AML-193 (cell line): ENCODE measurements at places on chromosomes 1 and 21.
A peak's percentile ranks its signal among the peaks of the same experiment; 100 is the strongest.

GRCh38 chr1:64173336-64173940 is 30.0 kb upstream of the UBE2U start:
- DNase-seq: no peak

DNA sequence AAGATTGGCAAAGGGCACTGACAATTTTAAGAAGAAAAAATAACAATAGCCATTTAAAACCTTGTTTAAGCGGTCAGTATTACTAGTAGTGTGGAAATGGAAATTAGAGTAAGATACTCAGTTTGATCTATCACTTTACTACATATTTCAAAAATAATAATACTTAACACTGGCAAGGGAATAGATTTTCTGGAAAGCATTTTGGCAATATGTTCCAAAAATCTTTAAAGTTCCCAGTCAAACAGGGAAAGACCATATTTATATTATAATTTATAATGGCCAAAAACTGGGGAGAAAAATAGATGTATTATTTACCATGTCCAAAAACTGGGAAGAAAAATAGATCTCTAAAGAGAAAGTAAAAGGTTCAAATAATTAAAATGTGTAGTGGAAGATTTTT is 28.6 kb upstream of the C1orf21 start:
- no peak for DNase-seq

- no peak for DNase-seq
Observed at GRCh38 chr21:37074197-37074510, 1.1 kb downstream of the TTC3 start.

- DNase-seq: no peak
Observed at GRCh38 chr1:161481624-161482392, 23.4 kb upstream of the FCGR2A start.

GRCh38 chr1:218742467-218743262 is 397.5 kb downstream of the TGFB2 start:
- DNase-seq: no peak

GRCh38 chr1:94334764-94335163 is 83.4 kb upstream of the ABCD3 start:
- DNase-seq: no peak

- no peak for DNase-seq
Observed at GRCh38 chr1:230684146-230684545, 29.8 kb downstream of the AGT start.

DNA sequence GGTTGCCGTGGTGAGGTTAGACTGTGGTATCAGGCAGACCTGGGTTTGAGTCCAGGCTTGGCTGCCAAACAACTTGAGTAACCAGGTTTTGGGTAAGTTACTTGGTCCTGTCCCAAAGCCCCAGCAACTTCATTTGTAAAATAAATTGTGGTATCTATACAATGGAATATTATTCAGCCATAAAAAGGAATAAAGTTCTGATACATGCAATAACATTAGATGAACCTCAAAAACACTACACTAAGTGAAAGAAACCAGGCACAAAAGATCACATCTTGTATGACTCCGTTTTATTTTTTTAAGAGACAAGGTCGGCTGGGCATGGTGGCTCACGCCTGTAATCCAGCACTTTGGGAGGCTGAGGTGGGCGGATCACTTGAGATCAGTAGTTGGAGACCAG is 16.4 kb upstream of the MIXL1 start:
- DNase-seq: no peak

GRCh38 chr1:215104283-215104682 is 21.7 kb downstream of the KCNK2 start:
- DNase-seq: no peak

DNA sequence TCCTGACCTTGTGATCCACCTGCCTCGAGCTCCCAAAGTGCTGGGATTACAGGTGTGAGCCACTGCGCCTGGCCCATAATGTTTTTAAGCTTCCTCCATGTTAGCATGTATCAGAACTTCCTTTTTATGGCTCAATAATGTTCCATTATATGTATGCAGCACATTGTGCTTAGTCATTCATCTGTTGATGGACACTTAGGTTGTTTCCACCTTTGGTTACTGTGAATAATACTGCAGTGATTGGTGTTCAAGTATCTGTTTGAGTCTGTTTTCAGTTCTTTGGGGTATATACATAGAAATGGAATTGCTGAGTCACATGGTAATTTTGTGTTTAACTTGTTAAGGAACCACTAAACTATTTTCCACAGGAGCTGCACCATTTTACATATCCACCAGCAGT is 17.7 kb downstream of the CMPK1 start:
- DNase-seq: no peak

DNA sequence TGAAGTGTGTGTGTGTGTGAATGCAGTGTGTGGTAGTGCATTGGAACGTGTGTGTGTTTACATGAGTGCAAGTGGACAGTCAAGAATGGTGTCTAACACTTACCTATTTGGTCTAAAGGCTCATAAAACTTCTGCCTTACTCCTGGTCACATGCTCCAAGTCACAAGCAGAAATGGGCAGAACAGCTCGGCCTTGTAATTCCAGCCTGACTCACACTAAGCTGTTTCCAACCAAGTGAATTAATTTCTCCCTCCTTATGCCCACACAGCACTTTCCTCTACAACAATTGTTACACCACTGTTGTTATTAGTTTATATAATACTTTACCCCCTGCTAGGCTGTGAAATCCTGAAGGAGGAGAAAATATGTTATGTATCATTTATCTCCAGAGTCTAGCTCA is 43.8 kb downstream of the DDR2 start:
- no peak for DNase-seq

DNA sequence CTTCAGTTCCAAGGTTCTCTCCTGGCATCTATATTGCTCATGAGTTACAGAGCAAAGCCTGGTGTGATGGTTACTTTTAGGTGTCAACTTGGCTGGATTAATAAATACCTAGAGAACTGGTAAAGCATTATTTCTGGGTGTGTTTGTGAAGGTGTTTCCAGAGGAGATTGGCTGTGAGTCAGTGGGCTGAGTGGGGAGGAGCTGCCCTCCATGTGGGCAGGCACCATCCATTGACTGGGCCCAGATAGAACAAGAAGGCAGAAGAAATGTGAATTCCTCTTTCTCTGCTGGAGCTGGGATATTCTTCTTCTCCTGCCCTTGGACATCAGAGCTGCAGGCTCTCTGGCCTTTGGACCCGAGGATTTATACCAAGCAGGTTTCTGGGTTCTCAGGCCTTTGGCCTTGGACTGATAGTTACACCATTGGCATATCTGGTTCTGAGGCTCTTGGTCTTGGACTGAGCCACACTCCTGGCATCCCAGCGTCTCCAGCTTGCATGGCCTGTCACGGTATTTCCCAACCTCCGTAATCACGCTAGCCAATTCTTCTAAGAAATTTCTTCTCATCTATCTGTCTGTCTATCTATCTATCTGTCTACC is 44.5 kb downstream of the B3GALT5 start:
- DNase-seq: no peak

- no peak for DNase-seq
Observed at GRCh38 chr1:115492880-115493279, 148.9 kb upstream of the VANGL1 start.

- no peak for DNase-seq
Observed at GRCh38 chr1:176903474-176903873, 261.0 kb downstream of the ASTN1 start.

DNA sequence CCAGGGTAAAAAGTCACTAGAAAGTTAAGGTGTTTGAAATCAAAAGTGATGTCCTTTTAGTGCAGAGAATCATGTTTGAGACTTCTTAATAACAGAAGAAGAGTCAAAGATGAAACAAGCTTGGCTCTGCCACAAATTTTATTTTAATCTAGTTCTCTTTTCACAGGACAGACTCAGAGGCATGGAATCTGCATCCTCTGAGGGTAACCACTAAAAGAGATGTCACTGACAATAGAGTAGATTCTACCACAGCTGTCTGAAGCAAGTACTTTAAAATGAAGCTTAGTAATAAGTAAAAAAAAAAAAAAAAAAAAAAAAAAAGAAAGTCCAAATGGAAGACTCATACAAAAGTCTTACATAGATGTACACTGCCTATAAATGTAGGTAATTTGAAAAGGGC is 519.7 kb upstream of the PRMT6 start:
- DNase-seq: no peak

GRCh38 chr1:7680955-7681268 is 90.2 kb upstream of the VAMP3 start:
- no peak for DNase-seq

GRCh38 chr1:39102537-39103327 is 76.6 kb downstream of the NDUFS5 start:
- DNase-seq: peak; percentile 75
